Activated CD4-positive, alpha-beta T cell treated with anti-CD3 and anti-CD28 coated beads for 48 hours (primary cell): ENCODE measurements at places on chromosomes 5 and 9.

GRCh38 chr9:130159057-130159456, 13.1 kb upstream of the NCS1 start:
- no peak for DNase-seq

- DNase-seq = no peak
These were observed 574.5 kb upstream of the ARRDC3 start for GRCh38 chr5:91957666-91958065.

GRCh38 chr9:126667190-126668055, 53.7 kb downstream of the LMX1B start:
- no peak for DNase-seq

- DNase-seq = no peak
These were observed 76.9 kb downstream of the SFXN1 start for GRCh38 chr5:175555168-175555785.

DNA sequence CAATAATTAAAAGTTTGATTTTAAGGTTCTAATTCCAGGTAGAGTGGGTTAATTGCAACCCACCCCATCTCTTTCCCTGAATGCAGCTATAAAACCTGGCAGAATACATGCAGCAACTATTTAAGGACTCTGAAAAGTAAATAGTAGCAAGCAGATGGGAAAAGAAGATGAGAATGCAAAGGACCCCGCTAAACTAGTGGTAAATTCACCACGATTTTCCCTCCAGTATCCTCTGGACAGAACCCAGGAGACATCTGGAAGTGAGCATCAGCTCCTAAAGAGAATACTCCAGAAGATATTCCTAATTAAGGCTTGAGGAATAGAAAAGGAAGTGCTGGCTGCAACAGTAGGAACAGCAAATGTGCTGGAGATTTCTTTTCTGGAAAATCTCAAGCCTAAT, 170.9 kb downstream of the FRMD3 start:
- no peak for DNase-seq

DNA sequence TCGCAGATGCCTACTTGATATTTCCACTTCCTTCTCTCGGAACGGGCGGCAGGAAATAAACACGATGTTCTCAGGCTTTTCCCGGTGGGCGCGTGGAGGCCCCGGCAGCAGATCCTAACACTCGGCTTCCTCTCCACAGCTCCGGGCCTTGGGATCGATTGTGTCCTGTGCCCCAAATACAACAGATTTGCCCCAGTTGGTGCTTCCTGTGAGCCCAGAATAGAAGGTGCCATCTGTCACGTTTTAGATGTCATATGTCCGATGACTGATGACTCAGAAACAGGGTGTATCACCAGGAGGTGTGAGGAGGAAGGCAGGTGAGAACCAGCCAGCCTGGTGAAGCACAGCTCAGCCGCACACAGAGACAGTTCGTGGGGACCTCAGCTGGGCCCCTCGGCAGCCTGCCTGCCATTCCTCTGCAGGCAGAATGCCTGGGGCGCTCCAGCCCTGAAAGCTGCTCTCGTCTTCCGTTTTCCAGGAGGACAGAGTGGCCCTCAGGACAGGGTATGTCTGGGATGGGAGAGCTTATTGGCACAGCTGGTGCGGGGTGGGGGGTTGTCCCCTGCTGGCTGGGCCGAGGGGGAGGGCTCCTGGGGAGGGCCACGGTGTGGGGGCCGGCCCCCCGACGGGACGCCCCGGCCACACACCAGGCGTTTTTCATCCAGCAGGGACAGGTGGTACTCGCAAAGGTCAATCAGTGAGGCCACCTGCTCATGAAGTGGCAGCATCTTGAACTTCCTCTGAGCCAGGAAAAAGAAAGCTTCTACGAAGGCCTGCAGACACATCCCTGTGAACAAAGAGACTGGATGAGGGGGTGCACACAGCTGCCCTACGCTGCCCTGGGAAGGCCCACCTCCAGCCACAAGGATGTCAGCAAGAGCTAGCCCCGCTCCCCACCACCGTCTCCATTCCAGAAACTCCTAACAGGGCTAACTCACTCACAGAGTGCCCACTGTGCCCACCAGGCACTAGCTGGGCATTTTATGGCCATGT, 171.0 kb downstream of the DAB2IP start:
- peak; percentile 7 for DNase-seq

GRCh38 chr9:136539427-136540421, 6.1 kb downstream of the NOTCH1 start:
- DNase-seq = peak; percentile 98

- no peak for DNase-seq
These were observed 156.2 kb downstream of the MED10 start for GRCh38 chr5:6222121-6222520.
